Colonic mucosa (tissue), 4 donors: ENCODE measurements at places on chromosomes 4 and X. TPM values are rescaled to one million over a fixed set of nuclear protein-coding genes. Genes with fewer than 3 reads are reported as not detected.
A peak's percentile ranks its signal among the peaks of the same experiment; 100 is the strongest.

The AREG gene
- total RNA-seq = 13.4 TPM

The PWWP3B gene
- 0.15 TPM for total RNA-seq

The PHOX2B gene
- total RNA-seq = not detected

The MAGEB2 gene
- not detected for total RNA-seq

The IGSF1 gene
- total RNA-seq = 0.19 TPM

The GABRG1 gene
- total RNA-seq = not detected

GRCh38 chr4:53592686-53593501 is 1.6 kb upstream of the LNX1 start:
- H3K27me3 ChIP-seq = no peaks in the 10 kb centered on the region
- DNase-seq = peak; percentile 81
- peak overlapping the region; percentile 19 for H3K4me3 ChIP-seq
- H3K36me3 ChIP-seq = no peaks in the 10 kb centered on the region

DNA sequence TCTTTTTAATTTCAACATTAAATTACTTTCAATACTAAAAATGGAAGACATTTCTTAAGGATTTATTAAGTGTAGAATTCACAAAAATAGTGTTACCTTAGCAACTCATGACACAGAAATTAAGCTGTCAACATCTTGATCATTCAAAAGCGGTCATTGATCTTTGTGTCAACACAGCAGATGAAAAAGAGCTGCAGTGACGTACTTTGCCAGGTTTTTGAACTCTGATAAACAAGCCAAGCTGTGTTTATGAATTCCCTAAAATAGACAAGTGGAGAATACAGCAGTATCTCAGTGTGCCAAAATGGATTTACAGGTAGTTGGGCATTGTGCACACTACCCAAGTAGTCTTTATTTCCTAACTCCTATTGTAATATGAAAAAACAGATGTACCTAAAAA is 1141.8 kb upstream of the PCDH7 start:
- no peaks in the 10 kb centered on the region for H3K36me3 ChIP-seq
- H3K27me3 ChIP-seq = no peaks in the 10 kb centered on the region
- no peak overlapping the region for H3K27ac ChIP-seq
- DNase-seq = no peak
- no peak overlapping the region for H3K4me3 ChIP-seq
- H3K4me1 ChIP-seq = no peaks in the 10 kb centered on the region

- H3K4me3 ChIP-seq = no peak overlapping the region
- no peak overlapping the region for H3K27ac ChIP-seq
Measured at GRCh38 chr4:6405397-6405706, 67.1 kb downstream of the PPP2R2C start.

GRCh38 chr4:4461850-4462249 is 74.9 kb downstream of the NSG1 start:
- H3K27ac ChIP-seq = no peak overlapping the region
- no peak for DNase-seq
- H3K36me3 ChIP-seq = peaks cover 6% of the 10 kb centered on the region
- H3K27me3 ChIP-seq = no peaks in the 10 kb centered on the region
- H3K4me1 ChIP-seq = no peaks in the 10 kb centered on the region

- DNase-seq = no peak
- H3K36me3 ChIP-seq = no peaks in the 10 kb centered on the region
- no peak overlapping the region for H3K27ac ChIP-seq
- H3K4me1 ChIP-seq = no peaks in the 10 kb centered on the region
- no peaks in the 10 kb centered on the region for H3K27me3 ChIP-seq
Measured at GRCh38 chr4:68249434-68249833, 3.9 kb upstream of the TMPRSS11B start.

DNA sequence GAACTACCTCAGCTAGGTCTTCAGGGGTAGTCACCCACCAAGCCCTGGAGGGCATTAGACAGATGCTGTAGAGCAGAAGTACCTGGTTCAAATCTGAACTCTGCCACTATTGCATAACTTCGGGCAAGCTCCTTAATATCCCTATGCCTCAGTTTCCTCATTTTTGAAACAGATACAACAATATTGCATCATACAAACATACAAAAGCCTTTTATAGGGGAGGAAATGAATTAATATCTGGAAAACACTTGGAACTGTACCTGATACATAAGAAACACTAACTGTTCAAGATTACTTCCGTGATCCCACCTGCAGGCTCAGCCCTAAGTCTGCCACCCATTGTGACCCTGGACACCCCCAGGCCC is 166.1 kb downstream of the EFNB1 start:
- H3K4me3 ChIP-seq = no peak overlapping the region
- no peaks in the 10 kb centered on the region for H3K36me3 ChIP-seq
- H3K27ac ChIP-seq = peak overlapping the region; percentile 78

DNA sequence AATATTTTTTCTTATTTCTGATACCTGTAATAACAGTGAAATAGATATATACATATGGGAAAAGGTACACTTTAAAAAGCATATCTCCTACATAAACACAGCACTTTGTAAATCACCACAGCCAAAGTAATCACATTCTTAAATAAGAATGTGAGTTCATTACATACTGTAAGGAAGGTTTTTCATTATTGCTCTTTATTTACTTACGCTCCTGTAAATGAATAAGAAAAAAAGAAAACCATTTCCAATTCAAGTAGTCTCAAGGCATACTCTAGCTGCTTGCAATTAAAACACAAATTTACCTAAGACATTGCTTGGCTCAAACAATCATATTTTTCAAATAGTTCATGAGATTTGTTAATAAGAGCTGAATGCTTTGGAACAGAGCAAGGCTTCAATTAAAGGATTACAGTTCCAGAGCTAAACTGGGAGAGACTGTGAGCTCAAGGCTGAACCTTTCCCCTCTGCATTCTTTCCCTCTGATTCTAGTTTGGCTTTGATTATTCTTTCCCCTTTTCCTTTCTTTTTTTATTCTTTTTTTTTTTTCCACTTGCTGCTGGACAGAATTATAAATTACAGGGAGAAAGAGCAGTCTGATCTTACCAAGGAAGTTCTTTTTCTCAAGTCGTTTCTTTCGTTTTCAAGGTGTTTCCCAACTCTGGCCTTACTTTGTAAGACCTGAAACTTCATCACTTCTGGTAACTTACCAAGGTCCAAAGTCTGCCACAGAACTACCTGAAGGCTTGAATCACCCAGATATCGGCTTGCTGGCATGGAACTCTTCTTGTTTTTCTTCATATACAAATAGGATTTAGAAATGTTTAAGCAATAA is 278.3 kb downstream of the INPP4B start:
- no peaks in the 10 kb centered on the region for H3K27me3 ChIP-seq
- peak; percentile 63 for DNase-seq
- peak overlapping the region; percentile 8 for H3K4me3 ChIP-seq
- peak overlapping the region; percentile 68 for H3K27ac ChIP-seq
- H3K36me3 ChIP-seq = no peaks in the 10 kb centered on the region
- no peaks in the 10 kb centered on the region for H3K4me1 ChIP-seq

DNA sequence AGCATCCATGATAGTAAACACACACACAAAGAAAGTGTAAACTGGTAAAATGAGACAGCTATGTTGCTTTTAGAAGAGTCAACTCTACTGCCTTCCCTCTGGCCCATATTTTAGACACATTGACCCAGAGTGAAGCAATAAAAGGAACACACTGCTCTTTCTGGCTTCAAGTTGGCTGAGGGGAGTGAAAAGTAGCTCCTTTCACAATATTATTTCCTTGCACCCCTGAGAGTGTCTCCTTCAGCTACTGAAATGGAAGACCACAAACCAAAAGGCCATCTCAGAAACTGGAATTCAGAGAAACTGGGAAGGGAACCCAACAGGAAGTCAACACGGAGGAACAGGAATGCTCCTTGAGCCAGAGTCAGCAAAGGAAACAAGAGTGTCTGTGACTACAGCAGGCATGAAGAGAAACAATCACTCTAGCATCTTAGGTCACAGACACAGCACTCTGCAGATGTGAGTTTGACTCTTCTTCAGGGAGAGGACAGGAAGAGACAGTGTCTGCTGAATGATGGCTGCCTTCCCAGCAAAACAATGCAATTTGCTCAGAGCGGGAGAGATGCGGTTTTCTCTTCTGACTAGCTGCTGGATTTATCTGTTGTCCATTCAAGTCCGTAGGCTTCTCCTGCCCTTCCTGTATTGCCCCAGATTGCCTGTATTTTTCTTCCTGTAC is 106.7 kb downstream of the SPATA18 start:
- DNase-seq = no peak
- H3K27ac ChIP-seq = no peak overlapping the region
- H3K4me1 ChIP-seq = no peaks in the 10 kb centered on the region

DNA sequence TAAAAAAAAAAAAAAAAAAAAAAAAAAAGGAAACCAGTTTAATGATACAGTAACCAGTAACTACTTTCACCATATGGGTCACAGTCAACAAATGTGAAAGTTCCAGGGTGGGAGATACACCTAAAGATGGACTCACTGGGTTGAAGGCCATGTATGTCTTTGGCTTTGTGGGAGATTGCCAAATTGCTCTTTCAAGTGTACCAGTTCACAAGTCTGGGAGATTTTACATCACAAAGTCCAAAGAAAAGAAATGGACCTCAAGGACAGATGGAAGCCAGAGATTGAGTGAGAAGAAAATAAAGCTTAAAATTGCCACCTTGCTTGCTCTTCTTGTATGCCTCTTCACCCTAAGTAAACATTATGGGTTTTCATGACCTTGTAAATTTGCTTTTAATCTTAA is 65.3 kb downstream of the NHS start:
- no peak overlapping the region for H3K4me3 ChIP-seq
- no peaks in the 10 kb centered on the region for H3K27me3 ChIP-seq
- no peaks in the 10 kb centered on the region for H3K4me1 ChIP-seq
- no peak overlapping the region for H3K27ac ChIP-seq
- H3K36me3 ChIP-seq = no peaks in the 10 kb centered on the region

GRCh38 chr4:108052558-108053120 is 63.0 kb downstream of the HADH start:
- H3K36me3 ChIP-seq = no peaks in the 10 kb centered on the region
- no peaks in the 10 kb centered on the region for H3K27me3 ChIP-seq
- H3K27ac ChIP-seq = no peak overlapping the region
- no peak overlapping the region for H3K4me3 ChIP-seq
- DNase-seq = no peak
